ENCODE measurements at places on chromosomes 2 and 18.

DNA sequence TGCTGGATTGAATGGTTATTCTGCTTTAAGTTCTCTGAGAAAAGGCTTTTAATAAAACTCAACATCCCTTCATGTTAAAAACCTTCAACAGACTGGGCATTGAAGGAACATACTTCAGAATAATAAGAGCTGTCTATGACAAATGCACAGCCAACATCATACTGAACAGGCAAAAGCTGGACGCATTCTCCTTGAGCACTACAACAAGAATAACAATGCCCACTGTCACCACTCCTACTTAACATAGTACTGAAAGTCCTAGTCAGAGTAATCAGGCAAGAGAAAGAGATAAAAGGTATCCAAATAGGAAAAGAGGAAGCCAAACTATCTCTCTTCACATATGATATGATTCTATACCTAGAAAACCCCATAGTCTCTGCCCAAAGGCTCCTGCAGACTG, 641.4 kb downstream of the IRS1 start:
- DNase-seq: no peak

DNA sequence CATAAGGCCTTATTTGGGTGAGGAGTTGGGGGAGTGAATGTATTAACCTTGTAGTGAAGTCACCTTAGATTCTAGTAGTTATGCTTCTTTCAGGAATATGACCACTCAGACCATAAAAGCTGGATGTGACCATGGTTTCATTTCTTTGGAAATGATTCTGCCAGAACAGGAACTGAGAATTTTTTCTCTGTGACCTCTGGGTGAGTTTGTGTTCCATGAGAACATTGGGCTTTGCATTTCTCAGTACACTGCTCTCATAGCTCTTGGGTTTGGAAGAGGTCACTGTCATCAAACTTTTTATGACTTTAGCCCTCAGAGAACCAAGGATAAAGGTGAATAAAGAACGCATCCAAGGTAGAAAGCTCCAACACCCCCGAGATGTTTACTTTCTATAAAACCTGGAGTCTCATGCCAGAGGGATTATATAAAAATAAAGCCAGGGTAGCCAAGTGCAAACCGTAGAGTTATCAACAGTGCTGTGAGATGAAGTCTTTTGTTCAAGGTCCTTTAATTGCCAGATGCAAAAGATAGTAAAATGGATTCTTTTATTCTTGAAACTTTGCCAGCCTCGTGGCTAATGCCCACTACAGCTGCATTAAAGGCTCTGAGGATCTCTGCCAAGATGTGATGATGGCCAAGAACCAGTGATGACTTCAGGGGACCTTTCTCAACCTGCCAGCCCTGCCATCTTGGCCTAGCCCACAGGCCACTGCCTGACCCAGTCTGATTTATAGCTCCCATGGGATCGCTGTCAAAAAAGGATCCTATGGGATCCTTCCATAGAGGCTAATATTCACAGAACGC, 27.8 kb upstream of the MAT2A start:
- DNase-seq: no peak

DNA sequence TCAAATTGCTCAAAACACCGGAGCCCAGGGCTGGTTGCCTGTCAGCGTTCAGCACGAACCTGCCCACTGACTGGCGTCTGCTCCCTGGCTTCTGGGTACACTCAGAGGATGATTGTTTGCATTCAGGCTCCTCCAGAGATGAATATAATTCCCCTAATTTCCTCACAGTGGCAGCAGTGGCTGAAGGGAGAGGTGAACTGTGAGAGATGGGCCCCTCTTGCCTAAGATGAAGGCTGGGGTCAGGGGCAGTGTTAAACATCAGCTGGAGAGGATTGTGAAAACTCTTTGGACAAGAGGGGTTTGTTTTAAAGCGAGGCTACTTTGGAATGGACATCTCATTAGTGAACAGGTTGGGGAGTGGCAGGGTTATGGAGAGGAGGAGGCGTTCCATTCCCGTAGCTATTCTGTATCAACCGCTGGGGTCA, 31.0 kb downstream of the TCF7L1 start:
- DNase-seq: no peak

DNA sequence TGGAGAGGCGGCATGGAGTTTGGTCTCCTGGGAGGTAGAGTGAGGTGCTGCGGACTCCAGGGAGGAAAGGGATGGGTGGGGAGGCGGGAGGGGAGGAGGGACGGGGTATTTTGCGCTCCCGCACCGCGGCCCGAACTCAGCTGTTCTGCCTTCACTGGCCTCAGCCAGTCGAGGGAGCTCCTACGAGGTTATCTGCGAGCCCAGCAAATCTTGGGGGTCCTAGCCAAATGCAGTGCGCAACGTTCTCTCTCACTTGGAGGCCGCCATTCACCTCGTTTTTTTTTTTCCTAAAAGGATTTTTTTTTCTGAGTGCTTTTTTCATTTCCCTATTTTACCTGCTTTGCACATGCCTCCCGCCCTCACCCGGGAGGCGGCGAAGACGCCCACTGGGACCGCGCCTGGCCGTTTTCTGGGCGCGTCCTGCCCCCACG, 877 bp upstream of the BCL2L11 start:
- DNase-seq: no peak

- DNase-seq: no peak
Measured at GRCh38 chr2:54789878-54790277, 66.4 kb downstream of the EML6 start.

DNA sequence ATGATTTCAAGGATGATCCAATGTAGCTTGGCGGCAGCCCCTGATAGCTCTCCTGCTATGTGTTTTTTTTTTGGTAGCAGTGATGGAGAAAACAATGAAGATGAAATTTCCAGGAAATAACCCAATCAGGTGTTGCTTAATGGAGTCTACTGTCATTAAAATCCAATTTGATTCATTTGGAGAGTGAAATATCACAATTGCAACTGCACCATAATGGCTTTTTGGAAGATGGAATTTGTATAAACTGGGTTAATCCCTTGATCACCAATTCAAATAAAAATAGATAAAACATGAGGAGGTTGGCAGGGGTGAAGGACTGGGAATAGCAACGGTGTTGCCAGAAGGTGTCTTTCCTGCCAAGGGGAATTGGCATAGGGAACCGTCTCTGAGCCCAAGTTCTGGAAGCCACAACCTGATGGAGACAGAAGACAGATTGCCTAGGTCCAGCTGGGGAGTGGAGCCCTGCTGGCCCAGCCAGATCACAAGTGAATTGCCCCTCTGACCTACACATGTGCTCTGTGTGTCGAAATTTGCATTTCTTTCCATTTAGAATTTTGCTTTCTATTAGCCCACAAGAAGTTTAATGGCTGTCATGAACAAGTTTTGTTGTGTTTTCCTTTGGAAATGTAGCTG, 170.3 kb upstream of the SPRED2 start:
- DNase-seq: no peak

- no peak for DNase-seq
Measured at GRCh38 chr18:26976206-26976605, 110.7 kb upstream of the AQP4 start.

- no peak for DNase-seq
Measured at GRCh38 chr18:13657974-13658373, 68.4 kb downstream of the FAM210A start.

- DNase-seq: no peak
Measured at GRCh38 chr2:240153418-240153817, 13.0 kb upstream of the OTOS start.

GRCh38 chr2:7437716-7438632, 520.8 kb downstream of the RNF144A start:
- DNase-seq: no peak

DNA sequence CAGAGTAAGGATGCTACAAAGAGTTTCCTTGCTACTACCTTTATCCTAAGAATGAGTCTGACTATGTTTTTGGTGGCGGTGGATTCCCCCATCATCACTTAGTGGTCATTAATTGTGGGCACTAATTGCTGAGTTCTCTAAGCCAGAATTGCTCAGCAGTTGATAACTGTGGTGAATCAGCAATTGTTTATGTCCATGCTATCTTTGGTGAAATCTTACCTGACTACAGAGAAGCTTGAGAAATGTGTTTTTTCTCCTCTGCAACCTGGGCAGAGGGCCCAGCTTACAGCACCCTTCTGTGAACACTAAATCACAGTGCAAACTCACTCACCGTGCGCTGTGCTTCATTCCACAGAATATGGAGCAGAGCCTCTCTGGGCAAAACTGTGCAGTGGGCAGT, 683.6 kb downstream of the CNTNAP5 start:
- DNase-seq: no peak

GRCh38 chr2:74092275-74092674, 55.4 kb downstream of the BOLA3 start:
- DNase-seq: no peak

DNA sequence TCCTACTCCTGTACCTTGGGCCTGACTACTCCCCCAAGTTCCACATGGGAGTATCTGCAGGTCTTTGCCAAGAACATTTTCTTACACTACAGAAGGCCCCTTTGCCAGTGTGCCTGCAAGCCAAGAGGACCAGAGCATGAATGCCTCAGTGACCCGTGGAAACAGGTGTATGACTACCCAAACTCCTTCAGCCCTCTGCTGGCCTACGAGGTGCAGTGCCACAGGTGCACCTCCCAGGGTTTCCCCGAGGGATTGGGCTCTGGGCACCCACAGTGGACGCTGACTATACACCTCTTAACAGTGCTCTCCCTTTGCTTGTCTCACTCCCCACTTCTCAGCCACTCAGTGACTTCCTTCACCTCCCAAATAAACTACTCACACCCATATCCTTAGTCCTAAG, 91.4 kb downstream of the COL6A3 start:
- DNase-seq: no peak

DNA sequence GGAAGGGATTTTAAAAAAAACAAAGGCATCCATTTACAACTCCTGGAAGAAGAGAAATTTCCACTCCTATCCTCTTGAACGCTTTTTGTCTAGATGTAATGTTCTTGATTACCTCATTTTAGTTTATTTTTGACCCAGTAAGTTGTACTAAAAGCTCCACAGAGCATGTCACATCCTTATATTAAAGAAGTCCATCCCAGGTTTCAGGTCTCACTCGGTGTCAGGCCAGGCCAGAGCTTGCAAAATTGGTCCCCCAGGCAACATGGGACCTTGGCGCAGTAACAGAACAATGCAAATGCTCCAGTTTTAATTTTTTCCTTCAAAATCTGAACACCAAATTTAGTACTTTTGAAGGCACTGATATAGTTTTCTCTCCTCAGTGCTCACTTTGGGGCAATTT, 218.4 kb upstream of the REV1 start:
- no peak for DNase-seq

DNA sequence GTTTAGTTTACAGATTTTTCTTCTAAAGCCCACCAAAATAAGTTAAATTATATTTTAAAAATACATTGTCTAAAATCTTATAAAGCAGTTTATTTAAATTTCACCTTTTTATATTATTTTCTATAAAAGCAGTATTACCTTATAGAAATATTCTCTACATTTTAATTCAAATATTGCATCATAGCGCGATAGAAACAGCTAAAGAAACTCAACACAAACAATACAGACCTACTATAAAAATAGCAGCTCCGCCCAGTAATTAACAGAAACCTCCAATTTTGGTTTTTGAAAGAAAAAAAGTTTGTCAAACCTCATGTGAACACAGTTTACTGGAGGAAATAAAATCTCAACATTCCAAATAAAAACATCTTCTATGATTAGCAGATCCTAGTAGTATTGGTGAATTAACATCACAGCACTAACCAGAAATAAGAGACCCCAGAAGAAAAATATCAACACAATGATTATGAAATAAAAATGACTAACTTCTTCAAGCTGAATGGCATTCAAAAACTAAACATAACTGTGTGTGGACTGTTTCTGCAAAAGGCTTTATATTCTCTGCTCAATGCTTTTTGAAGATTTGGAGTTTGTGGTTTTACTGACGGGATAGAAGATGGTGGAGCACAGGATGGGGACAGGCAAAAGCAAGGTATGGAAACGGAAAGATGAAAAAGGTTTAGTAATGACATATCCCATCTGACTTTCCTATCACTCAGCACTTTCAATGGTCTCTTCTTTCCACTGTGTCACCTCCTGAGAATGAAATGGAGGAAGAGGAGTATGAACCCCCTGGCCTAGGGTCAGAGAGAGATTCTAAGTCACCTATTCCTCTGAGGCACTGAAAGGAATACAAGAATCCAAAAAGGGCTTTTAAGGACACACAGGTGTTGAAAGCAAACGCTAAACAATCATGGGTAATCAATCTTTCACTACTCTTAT, 17.5 kb downstream of the MAP4K3 start:
- DNase-seq: no peak

- DNase-seq: no peak
Measured at GRCh38 chr2:8298783-8299182, 383.1 kb upstream of the ID2 start.

- DNase-seq: no peak
Measured at GRCh38 chr2:208546107-208546506, 139.5 kb downstream of the PTH2R start.

- DNase-seq: no peak
Measured at GRCh38 chr2:74881176-74881575, 47.2 kb downstream of the HK2 start.

- DNase-seq: no peak
Measured at GRCh38 chr2:27989149-27989548, 98.6 kb downstream of the BABAM2 start.

DNA sequence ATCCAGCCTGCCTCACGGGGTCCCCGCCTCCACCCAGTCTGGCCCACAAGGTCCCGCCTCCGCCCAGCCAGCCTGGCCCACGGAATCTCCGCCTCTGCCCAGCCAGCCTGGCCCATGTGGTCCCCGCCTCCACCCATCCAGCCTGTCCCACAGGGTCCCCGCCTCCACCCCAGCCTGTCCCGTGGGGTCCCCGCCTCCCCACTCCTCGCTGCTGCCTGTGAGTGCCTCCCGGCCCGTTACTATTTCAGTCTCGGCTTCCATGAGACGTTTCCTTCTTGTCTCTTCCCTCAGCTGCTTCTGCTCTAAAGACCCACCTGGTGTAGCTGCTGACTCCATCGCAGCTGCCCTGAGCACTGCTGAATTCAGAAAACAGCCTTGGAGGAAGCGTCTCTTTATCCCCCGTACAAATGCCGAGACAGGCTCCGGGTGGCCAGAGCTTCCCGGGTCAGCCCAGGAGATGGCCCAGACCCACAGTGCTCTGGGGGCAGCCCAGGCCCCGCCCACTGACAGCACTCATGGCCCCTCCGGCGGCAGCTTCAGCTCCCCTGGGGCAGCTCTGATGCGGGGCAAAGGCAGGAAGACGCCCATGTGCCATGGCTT, 69.8 kb downstream of the NFATC1 start:
- no peak for DNase-seq

DNA sequence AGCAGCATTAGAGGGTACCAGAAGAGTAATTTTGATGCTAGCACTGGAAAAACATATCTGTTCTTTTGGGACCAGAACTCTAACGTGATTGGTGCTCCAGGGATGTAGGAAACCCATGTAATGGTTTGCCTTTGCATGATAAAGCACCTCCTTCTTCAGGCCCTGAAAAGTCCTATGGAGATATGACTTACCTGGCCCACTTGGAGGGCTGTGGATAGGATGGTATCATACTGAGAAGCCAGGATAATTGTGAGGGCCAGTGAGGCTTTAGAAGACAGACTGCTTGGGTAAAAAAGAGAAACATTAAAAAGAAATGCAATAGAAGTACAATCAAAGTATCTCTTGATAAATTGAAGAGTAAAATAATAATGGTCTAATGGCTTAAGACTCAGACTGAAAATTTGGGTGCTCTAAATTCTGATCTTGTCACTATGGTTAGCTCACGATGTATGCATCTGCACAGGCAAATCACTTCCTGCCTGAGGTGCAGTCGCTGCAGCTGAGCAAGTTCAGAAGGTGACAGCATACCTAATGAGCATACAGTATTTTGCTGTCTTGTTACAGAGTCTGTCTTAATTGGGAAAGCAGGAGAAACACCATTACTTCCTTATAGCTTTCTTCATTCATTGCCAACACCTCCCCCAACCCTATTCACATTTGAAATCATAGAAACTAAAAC, 371.5 kb downstream of the NUP35 start:
- no peak for DNase-seq

GRCh38 chr2:192591617-192592016, 396.9 kb upstream of the TMEFF2 start:
- no peak for DNase-seq

All from CD4-positive, alpha-beta T cell treated with Interleukin-6 at 100 ng/mL for 8 hours (primary cell).